ENCODE measurements at places on chromosomes 4 and X. TPM values are rescaled to one million over a fixed set of nuclear protein-coding genes. Genes with fewer than 3 reads are reported as not detected.

UCP1 gene
- total RNA-seq = 0.22 TPM

TRO gene
- total RNA-seq = 28.2 TPM

EGF gene
- total RNA-seq = 26.7 TPM

PRKX gene
- 42.6 TPM for total RNA-seq

FGF2 gene
- total RNA-seq = 13.0 TPM

GRCh38 chr4:104763554-104764222 is 269.0 kb upstream of the CXXC4 start:
- H3K36me3 ChIP-seq = no peaks in the 10 kb centered on the region
- H3K27me3 ChIP-seq = no peaks in the 10 kb centered on the region
- H3K27ac ChIP-seq = no peak overlapping the region
- H3K4me3 ChIP-seq = no peak overlapping the region
- DNase-seq = no peak
- no peaks in the 10 kb centered on the region for H3K4me1 ChIP-seq

DNA sequence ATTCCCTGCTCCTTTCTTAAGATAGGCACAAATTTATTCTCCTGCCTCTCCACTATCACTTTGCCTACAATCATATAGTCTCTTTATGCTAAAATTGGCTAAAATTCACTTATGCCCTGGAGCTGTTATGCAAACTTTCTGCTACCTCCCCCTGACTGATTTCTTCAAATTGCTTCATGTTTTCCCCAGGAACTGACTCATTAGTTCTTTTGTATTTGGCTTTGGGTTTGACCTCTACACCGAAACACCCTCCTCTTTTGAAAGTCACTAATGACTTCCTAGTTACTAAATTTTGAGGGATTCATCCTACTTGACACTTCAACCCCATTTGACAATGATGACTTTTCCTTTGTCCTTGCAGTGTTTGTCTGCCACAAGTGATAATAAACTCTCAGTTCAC is 222.6 kb downstream of the NDST4 start:
- H3K36me3 ChIP-seq = no peaks in the 10 kb centered on the region
- no peak overlapping the region for H3K27ac ChIP-seq
- H3K4me1 ChIP-seq = peaks cover 10% of the 10 kb centered on the region
- DNase-seq = peak; percentile 40
- H3K4me3 ChIP-seq = no peak overlapping the region

DNA sequence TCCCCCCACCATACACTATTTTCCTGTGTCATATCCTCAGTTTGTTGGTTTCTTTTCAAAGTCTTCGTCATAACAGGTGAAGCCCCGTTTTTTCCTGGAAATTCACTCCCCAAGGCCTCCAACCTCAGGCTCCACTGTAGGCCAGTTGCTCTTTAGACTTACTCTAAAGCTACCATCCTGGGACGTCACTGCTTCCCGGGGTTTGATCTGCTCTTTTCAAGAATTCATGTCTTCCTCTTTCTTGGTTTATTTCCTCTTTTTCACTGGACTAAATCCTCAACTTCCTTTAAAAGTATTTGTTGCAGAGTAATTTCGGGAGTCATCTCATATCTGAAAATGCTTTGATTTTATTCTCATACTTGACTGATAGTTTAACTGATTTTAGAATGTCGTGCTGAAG is 6.5 kb upstream of the SERTM2 start:
- no peak overlapping the region for H3K4me3 ChIP-seq
- no peaks in the 10 kb centered on the region for H3K4me1 ChIP-seq
- no peak for DNase-seq
- H3K27me3 ChIP-seq = peaks cover 5% of the 10 kb centered on the region
- no peak overlapping the region for H3K27ac ChIP-seq
- H3K36me3 ChIP-seq = no peaks in the 10 kb centered on the region

DNA sequence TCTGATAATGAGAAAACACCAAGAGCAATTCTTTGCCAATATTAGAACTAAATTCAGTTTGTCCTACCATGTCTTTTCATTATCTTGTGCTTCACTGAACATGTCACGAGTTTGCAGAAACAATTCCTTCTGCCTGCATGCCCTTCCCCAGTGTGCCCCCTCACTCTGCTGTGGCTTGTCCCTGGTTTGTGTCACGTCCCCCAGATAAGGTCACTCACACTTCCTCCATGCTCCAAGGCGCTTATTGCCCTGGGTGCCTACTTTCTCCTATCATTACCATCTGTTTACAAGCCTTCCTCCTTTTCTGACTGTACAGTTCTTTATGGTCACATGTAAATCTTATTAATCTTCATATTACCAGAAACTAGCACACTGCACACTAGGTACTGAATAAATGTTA is 394.1 kb downstream of the KCNIP4 start:
- H3K36me3 ChIP-seq = no peaks in the 10 kb centered on the region
- H3K27ac ChIP-seq = no peak overlapping the region
- H3K4me1 ChIP-seq = no peaks in the 10 kb centered on the region
- no peaks in the 10 kb centered on the region for H3K27me3 ChIP-seq

DNA sequence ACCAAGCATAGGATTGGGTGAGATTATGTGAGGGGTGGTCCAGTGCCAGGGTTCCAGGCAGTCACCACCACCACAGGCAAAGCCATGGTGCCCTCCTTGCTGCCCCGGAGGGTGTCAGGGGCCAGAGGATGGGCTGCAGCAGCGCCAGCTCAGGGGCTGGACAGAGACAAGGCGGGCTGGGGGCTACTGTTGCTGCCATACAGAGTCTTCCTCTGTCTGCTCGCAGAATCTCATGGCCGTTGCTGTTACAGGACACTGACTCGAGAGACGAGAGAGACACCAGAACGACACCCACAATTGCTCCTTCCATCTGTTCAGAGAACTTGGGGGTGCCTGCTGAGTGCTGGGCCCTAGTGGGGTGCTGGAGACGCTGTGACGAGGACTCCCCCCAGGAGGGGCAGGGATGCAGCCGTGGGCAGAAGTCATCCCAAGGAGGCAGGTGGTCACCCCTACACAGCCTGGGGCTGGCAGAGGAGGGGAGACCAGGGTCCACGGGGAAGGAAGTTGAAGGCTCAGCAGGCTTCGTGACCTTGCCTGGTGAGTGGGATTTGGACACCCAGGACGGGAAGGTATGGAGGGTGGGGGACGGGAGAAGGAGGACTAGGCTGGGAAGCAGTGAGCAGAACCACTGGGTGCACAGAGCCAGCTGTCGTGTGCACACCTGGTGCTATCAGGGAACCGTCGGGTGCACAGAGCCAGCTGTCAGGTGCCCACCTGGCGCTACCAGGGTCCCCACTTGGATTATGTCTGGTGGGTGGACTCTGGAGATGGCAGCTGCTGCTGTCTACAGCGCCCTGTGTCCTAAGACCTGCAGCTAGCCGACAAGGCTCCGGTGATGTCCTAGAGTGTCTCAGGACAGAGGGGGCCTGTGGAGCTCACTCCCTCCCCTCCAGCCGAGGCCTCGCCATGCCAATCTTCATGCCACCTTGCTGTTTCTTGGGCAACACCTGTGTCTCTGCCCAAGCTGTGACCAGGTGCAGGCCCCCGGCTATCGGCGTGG is 43.9 kb upstream of the HMX1 start:
- H3K4me3 ChIP-seq = no peak overlapping the region
- no peak overlapping the region for H3K27ac ChIP-seq
- no peaks in the 10 kb centered on the region for H3K4me1 ChIP-seq
- no peak for DNase-seq

DNA sequence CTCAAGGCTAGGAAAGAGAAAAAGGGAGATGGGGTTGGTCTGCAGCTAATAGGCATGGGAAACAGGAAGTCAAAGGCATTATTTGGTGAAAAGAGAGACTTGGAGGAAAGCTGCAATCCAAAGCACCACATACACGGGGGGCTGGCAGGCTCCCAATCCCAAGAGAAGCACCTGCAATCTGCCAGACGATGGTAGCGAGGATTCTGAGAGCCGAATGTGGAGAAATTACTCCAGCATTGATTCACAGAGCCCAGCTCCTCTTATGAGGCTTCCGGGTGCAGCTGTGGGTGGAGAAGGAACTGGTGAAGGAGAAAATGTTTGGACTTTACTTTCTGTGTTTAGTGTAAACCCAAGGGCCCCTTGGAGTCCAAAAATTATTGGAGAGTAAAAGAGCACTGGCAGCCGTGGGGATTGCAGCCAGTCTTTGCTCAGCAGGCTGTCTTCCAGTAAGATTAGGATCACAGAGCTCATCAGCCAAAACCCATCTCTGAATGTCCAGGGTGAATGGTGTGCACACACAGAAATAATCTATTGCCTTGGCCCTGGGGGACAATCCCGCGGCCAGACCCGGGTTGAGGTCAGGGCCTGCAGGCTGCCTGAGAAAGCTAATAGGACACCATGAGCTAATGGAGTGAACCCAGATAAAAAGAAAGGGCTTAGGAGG is 197.6 kb downstream of the KIT start:
- no peak overlapping the region for H3K27ac ChIP-seq
- H3K27me3 ChIP-seq = no peaks in the 10 kb centered on the region
- DNase-seq = no peak
- no peaks in the 10 kb centered on the region for H3K36me3 ChIP-seq

GRCh38 chr4:127624173-127624572 is 8.6 kb upstream of the INTU start:
- H3K36me3 ChIP-seq = no peaks in the 10 kb centered on the region
- no peak overlapping the region for H3K27ac ChIP-seq
- H3K4me1 ChIP-seq = peaks cover 7% of the 10 kb centered on the region
- DNase-seq = no peak
- H3K27me3 ChIP-seq = peaks cover 8% of the 10 kb centered on the region

- no peaks in the 10 kb centered on the region for H3K4me1 ChIP-seq
- no peak for DNase-seq
- no peak overlapping the region for H3K27ac ChIP-seq
- H3K27me3 ChIP-seq = no peaks in the 10 kb centered on the region
Measured at GRCh38 chr4:5691491-5692132, 16.7 kb downstream of the EVC2 start.

DNA sequence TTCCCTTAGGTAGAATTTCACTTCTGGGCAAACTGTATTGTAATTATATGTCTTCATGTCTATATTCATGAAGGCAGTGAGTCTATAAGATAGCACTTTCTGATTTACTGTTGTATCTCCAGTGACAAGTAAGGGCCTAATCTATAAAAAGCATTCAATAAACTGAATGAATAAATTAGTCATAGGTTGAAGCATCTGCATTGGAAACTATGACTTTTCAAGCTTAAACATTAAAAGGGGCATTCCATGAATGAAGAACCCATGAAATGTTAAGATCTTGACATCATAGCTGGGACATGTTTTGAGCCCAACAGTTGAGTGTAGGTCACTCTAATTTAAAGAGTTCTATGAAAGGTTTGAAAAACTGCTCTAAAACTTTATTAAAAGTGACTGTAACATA is 159.3 kb upstream of the LCORL start:
- no peak for DNase-seq
- no peak overlapping the region for H3K4me3 ChIP-seq
- no peak overlapping the region for H3K27ac ChIP-seq
- no peaks in the 10 kb centered on the region for H3K4me1 ChIP-seq
- no peaks in the 10 kb centered on the region for H3K36me3 ChIP-seq
- H3K27me3 ChIP-seq = no peaks in the 10 kb centered on the region

GRCh38 chrX:64394059-64394873 is 986 bp downstream of the MTMR8 start:
- H3K4me3 ChIP-seq = no peak overlapping the region
- no peaks in the 10 kb centered on the region for H3K36me3 ChIP-seq
- no peak overlapping the region for H3K27ac ChIP-seq
- no peaks in the 10 kb centered on the region for H3K27me3 ChIP-seq

All from A673 (cell line).